ENCODE measurements at places on chromosomes 6 and 20. TPM values are rescaled to one million over a fixed set of nuclear protein-coding genes. Genes with fewer than 3 reads are reported as not detected.

CPNE5 gene
- total RNA-seq: 13.1 TPM

GNAS gene
- total RNA-seq: 838 TPM

DNA sequence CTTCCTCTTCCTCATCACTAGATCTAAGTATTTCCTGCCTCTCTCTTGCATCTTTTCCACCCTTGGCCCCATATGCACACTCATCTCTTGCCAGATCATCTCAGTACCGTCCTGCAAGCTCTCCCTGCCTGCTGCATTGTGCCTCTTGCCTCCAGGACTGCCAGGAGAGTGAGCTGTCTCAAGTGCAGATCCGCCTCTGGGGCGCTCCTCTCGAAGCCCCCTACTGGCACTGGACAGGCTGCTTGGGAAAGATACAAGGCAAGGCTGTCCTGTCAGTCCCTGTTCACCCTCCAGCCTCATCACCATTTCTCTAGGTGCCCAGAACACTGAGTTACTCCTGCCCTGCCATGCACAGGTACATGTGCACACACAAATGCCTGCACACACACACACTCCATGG is 10.2 kb downstream of the SYNDIG1 start:
- DNase-seq: no peak

MUC22 gene
- not detected for total RNA-seq

KIF25 gene
- total RNA-seq: 0.72 TPM

- DNase-seq: no peak
These were observed 3.4 kb downstream of the SNX5 start for GRCh38 chr20:17965042-17965697.
